ENCODE measurements at places on chromosomes 13 and 19. TPM values are rescaled to one million over a fixed set of nuclear protein-coding genes. Genes with fewer than 3 reads are reported as not detected.

LHB gene
- polyA plus RNA-seq = not detected

FCER2 gene
- 0.34 TPM for polyA plus RNA-seq

FCAR gene
- 0.21 TPM for polyA plus RNA-seq

ATP8A2 gene
- polyA plus RNA-seq = 0.29 TPM

ZNF99 gene
- polyA plus RNA-seq = not detected

ADAMTSL5 gene
- polyA plus RNA-seq = 3.3 TPM

PMIS2 gene
- polyA plus RNA-seq = not detected

PSG11 gene
- polyA plus RNA-seq = not detected

SLITRK5 gene
- polyA plus RNA-seq = not detected

KLK15 gene
- not detected for polyA plus RNA-seq

PRTN3 gene
- polyA plus RNA-seq = not detected

GPR4 gene
- polyA plus RNA-seq = not detected

PROZ gene
- 0.15 TPM for polyA plus RNA-seq

CYP2A6 gene
- not detected for polyA plus RNA-seq

HRC gene
- polyA plus RNA-seq = not detected

AP1M2 gene
- not detected for polyA plus RNA-seq

ABCC4 gene
- polyA plus RNA-seq = 6.8 TPM

CTXN1 gene
- polyA plus RNA-seq = not detected

PSG6 gene
- not detected for polyA plus RNA-seq

COQ8B gene
- 14.7 TPM for polyA plus RNA-seq

All from CD4-positive, CD25-positive, alpha-beta regulatory T cell (primary cell).